ENCODE measurements at places on chromosomes 6 and 20. TPM values are rescaled to one million over a fixed set of nuclear protein-coding genes. Genes with fewer than 3 reads are reported as not detected.

HLA-DRB5 gene
- polyA plus RNA-seq: 0.83 TPM

HS3ST5 gene
- 1.2 TPM for polyA plus RNA-seq

EEF1A2 gene
- polyA plus RNA-seq: 7.4 TPM

EPPIN gene
- 0.06 TPM for polyA plus RNA-seq

PARD6B gene
- polyA plus RNA-seq: 5.2 TPM

CALHM5 gene
- polyA plus RNA-seq: 0.05 TPM

SIM1 gene
- polyA plus RNA-seq: 0.02 TPM

BPIFB2 gene
- not detected for polyA plus RNA-seq

DLL1 gene
- 1.7 TPM for polyA plus RNA-seq

HLA-DQB1 gene
- 5.2 TPM for polyA plus RNA-seq

ANKRD66 gene
- polyA plus RNA-seq: not detected

FAM184A gene
- polyA plus RNA-seq: 6.3 TPM

Data from H1 (cell line).